ENCODE measurements at places on chromosomes 7 and 10.

DNA sequence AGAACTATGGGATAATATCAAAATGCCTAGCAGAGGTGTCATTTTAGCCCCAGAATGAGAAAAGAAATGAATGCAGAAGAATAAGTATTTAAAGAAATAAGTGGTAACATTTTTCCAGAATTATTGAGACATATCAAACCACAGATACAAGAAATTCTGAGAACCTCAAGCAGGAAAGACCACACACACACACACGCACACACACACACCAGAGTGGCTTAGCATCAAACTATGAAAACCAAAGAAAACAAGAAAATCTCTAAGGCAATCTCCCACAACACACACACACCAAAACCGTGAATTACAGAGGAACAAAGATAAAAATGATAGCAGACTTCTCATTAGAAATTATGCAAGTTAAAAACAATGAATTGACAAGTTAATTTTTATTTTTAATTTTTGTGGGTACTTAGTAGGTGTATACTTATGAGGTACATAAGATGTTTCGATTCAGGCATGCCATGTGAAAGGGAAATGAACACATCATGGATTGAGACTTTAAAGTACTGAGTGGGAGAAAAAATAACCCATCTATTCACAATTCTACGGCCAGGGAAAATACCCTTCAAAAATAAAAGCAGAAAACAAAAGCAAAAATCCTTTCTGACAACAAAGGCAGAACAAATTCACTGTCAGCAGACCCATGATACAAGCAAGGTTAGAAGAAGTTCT, 14.6 kb downstream of the PPIF start:
- DNase-seq = no peak

DNA sequence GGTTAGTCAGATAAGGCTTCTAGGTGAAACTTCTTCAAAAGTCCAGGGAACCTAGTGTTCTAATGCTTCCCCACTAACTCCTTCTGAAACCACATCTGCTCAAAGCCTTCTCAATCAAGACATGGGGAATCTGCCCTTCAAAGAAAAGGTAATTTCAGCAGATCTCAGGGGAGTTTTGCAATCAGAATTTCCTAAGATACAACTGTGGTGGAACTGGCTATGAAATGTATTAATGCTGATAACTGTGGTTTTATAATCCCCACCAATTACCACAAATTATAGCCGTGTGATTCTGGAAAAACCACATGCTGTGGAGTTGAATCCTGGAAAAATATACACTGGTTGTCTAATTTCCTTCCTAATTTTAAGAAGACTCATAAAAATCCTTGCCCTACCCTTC, 233.8 kb downstream of the SORCS1 start:
- no peak for DNase-seq

DNA sequence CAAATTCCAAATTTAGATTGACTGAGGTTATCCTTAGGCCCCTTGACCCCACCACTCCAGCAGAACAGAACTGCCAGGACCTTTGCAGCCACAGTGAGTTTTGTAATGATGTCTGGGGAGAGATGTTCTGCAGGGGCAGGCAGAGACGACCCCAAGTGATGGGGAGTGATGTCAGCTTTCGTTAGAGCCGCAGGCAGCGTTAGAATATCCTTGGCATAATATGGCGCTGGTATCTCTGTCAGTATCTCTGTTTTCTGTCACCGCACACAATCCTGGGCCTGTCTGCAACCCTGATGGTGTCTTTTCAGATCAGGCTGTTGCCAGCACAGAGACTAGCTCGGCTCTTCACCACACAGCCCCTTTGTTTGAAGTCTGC, 1083.6 kb downstream of the KCNMA1 start:
- DNase-seq = no peak

DNA sequence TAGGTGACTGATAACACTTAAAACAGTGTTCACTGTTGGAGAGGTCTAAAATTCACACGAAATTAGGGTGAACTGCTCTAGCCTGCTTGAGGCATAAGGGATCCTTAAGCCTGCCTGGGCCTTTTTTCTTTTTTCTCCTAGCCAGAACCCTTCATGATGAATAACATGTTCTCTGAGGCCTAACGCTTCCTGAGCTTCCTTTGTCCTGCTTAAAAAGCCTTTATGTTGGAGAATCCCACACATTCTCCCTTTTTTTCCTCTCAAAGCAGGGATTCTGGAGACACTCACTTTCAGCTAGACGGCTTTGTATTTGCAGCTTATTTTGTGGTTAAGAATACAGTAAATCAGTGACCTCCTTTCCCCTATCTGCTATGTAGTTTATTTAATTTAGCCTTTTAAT, 354.7 kb upstream of the PHF14 start:
- DNase-seq = no peak

DNA sequence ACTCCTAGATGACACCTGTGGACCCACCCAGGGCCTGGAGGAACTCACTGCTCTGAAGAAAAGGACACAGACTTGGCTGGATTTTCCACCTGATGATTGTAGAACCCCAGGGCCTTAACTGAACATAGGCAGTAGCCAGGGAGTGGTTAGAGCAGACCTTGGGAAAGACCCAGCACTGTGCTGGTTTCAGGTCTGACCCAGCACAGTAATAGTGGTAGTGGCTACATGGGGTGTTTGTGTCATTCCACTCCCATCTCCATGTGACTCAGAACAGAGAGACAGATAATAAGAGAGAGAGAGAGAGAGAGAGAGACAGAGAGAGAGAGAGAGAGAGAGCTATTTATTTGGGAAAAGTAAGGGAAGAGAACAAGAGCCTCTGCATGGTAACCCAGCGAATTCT, 239.1 kb upstream of the MEOX2 start:
- DNase-seq = no peak

DNA sequence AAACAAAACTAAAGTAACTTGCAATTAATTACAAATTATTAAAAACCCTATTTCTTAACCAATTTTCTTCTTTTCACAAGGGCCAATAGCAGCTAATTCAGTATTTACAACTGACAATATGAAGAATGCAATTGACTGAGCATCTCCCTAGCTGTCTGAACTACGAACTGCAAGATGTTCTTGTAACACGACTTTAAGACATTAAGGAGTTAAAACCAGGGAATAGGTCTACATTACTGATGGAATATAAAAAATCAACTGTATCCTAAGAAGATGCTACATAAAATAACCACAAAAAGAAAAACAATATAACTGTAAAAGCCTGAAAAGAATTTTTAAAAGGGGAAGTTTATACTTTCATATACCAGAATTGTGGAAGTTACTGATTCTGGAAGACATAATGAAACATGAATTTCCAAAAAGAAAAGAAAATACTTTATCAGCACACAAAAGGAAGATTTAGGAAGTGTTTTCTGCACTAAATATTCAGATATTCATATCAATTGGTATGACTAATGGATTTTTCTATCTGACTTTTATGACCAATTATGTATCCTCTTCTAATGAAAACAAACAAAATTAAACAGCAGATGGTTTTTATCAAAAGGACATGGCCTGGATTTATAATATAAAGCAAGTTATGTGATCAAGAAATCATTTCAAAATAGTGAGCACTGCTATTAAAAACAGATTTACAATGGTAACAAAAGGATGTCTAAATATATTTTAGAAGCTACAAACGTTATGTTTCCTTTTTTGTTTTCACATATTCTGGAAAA, 1.6 kb downstream of the GPR22 start:
- DNase-seq = no peak

DNA sequence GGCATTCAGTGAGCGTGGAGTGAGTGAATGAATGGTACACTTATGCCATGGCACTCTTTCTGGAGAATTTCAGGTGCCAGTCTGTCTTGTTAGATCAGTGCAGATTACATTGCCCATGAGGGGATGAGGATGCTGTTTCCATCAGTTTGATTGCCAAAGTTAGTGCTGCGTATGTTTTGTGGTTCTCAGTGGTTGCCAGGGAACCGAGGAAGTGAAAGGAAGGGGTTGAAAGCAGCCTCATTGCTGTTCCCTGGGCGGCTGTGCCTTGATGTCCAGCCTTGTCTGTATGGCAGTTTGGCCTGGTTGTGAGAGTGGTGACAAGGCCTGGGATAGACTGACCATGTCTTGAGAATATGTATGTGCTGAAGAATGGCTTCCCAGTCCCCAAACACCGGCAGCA, 30.2 kb downstream of the WBP1L start:
- DNase-seq = no peak

DNA sequence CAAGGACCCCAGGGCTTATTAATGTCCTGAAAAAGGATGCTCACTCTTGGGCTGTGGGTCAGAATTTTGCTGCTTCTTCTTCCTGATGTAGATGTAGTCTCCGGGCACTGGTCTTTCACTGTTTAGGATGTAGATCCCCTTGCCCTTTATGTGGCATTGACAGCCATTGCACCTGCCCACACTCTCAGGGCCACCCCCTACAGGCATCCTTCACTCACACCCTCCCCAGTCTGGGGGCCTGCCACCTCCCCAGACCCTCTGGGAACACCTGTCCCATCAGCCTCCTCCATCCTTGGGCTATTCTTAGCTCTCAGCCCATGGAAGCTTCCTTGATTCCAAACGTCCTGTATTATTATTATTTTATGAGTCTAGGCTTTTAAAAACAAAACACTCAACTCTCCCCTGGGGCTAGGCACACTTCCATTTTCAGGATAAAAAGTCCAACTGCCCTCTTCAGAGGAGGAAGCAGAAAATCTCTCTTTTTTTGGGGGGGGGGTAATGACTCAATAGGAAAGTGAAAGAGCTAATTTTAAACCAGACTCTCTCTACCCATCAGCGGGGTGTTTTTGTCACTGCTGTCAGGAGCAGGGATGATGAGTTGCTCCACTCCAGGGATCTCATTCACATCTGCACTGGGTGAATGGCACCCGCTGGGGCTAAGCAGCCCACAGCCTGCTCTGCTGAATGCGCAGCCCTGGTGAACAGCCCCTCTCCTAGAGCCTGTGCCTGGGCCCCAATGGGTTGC, 11.5 kb upstream of the KLRG2 start:
- no peak for DNase-seq

DNA sequence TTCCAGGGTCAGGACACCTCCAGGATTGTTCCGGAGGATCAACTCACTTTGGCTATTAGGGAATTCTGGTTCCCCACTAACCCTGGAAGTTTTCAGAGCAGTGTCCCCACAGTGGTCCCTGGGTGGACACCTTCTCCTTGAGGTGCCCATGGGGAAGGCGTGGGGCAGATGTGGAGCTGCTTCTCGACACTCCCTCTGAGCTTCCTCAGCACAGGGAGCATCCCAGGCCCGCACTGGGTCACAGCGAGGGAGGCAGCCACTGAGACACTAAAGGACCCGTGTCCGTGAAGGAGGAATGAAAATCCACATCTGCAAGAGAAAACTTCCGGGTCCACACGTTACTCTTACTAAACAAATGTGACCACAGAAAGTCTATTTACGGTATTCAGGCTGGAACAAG, 48.2 kb upstream of the MNX1 start:
- no peak for DNase-seq

DNA sequence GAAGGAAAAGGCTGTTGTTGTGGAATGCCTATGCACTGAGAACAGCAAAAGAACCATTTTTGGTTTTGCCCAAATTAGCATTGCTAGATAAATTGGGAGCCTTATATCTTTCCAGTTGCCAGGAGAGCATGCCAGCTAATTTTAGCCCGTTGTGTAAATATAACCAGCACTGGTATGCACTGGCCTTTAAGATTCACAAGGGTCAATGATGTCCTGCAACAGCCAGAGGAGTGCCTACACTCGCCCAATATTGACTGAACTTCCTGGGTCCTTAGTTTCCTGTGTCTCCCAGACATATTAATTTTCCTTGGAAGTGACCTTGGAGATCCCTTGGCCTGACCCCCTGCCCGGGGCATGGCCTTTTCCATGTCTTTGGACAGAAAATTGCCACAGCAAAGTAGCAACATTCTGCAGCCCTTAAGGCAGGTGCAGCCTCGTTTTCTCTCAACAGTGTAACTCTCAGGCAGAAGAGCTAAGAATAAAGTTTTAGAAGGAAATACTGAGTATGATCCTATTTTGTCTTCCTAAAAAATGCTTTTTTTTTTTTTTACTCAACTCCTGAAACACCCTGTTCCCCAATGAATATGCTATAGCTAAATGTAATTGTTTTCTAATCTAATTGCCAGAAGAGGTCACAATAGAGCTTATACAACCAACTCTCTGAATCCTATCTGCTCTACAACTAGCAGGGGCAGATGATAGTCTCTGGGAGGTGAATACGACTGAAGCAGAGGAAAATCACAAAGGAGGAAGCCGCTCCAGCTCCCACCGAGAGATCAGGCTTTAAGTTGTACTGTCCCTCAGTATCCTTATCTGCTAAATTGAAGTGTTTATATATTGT, 131.9 kb upstream of the PCGF5 start:
- no peak for DNase-seq

DNA sequence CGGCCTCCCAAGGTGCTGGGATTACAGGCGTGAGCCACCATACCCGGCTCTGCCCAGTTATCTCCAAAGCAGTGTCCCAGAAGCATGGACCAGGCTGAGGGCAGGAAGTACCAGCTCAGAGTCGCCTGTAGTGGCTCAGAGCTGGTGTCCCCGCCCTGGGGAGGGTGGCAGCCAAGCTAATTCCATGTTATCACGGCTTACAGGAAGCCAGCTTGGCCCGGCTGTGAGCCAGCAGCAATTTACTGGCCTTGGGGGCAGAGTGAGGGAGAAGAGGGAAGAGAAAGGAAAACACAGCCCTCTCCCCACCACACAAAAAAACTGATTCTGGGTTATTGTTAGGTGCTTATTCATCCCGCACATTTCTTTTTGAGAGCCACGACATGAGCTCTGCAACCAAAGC, 88.1 kb downstream of the HIP1 start:
- DNase-seq = no peak

- no peak for DNase-seq
Measured at GRCh38 chr7:47638679-47639315, 56.9 kb upstream of the TNS3 start.

DNA sequence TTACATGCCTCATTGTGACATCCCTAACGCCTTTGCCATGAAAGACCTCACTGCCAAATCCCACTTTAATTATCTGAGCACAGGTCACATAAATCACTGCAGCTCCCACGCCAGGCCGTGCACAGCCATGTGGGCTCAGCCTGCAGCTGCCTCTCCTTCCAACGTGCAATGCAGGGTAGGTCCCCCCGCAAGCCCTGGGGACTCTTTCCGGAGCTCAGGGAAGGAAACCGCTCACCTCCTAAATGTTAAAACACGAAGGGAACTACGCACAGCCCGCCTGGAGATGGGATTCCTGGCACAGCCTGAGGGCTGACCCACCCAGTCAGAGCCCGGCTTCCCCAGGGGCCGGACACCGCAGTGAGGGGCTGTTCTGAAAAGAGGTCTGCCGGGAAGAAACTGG, 128.0 kb downstream of the MAD1L1 start:
- no peak for DNase-seq

GRCh38 chr7:70925411-70926115, 206.4 kb upstream of the GALNT17 start:
- no peak for DNase-seq

GRCh38 chr10:122044713-122045112, 55.8 kb downstream of the TACC2 start:
- no peak for DNase-seq

- no peak for DNase-seq
Measured at GRCh38 chr10:86285136-86285790, 81.3 kb downstream of the GRID1 start.

GRCh38 chr7:29372351-29373090, 177.9 kb downstream of the CHN2 start:
- DNase-seq = no peak

- DNase-seq = no peak
Measured at GRCh38 chr7:106870983-106871410, 5.9 kb downstream of the PIK3CG start.

GRCh38 chr7:105212212-105212611, 176.5 kb downstream of the SRPK2 start:
- no peak for DNase-seq
